ENCODE measurements at places on chromosomes 11 and 22. TPM values are rescaled to one million over a fixed set of nuclear protein-coding genes. Genes with fewer than 3 reads are reported as not detected.

DNA sequence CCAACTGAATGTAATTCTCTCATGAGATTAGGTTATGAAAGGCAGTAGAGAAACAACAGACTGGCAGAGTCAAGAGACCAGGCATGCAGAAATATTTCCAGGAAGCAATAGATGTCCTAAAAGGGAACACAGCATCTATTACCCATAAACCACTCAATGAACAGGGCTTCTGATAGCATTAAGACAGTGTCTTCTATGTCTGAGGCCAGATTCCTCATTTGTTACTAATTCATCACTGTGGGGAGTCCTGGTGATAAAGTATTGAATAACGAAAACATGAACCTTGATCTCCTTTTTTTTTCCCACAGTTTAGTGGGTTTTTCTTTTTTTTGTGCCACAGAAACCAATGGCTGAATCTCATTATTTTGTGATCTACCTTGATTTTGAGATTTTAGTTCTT is 339.0 kb downstream of the METTL15 start:
- no peak for DNase-seq
- H3K4me3 ChIP-seq = no peak overlapping the region
- H3K36me3 ChIP-seq = no peaks in the 10 kb centered on the region
- no peak overlapping the region for H3K27ac ChIP-seq

Gene UNC93B1
- total RNA-seq = 72.9 TPM

Gene APOL1
- 0.30 TPM for total RNA-seq

DNA sequence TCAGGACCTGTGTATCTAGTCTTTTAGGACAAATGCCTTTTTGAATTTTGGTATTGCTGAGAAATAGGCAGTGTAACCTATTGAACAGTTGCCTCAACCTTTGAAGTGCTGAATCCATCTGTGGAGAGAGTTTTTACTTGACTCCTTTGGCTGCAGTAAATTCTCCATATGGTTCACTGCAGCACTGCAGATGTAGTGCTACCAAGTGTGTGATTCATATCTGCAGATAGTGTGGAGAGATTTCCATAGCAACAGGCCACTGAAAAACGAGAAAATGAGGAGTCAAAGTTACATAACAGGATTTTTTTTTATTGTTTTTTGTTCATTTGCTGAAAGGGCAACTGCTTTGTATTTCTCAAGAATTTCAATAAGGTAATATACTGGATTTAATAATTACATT is 356.1 kb downstream of the RAB38 start:
- no peak overlapping the region for H3K4me3 ChIP-seq
- no peaks in the 10 kb centered on the region for H3K36me3 ChIP-seq
- no peaks in the 10 kb centered on the region for H3K27me3 ChIP-seq
- H3K27ac ChIP-seq = no peak overlapping the region
- no peaks in the 10 kb centered on the region for H3K4me1 ChIP-seq

DNA sequence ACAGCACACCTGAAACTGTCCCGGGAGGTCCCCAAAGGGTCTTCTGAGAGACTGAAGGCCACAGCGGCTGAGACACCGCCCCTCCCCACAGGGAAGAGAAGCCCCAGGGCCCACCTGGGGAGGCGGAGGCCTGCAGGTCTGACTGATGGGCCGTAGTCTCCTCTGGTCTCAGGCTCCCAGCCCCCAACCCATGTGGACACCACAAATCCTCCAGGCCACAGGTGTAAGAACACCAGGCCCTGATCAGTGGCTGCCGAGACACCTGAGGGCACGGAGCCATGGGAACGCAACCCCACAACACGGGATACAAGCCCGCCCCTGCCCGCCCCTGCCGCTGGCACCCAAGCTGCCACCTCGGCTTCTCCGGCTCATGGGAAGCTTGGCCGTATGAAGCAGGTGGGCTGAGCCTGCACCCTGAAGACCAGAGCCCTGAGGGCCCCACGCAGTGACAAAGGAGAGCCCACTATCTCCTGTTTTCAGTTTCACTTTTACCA is 46.3 kb downstream of the BRD1 start:
- peaks cover 5% of the 10 kb centered on the region for H3K36me3 ChIP-seq
- no peak for DNase-seq
- no peaks in the 10 kb centered on the region for H3K27me3 ChIP-seq
- no peak overlapping the region for H3K27ac ChIP-seq

DNA sequence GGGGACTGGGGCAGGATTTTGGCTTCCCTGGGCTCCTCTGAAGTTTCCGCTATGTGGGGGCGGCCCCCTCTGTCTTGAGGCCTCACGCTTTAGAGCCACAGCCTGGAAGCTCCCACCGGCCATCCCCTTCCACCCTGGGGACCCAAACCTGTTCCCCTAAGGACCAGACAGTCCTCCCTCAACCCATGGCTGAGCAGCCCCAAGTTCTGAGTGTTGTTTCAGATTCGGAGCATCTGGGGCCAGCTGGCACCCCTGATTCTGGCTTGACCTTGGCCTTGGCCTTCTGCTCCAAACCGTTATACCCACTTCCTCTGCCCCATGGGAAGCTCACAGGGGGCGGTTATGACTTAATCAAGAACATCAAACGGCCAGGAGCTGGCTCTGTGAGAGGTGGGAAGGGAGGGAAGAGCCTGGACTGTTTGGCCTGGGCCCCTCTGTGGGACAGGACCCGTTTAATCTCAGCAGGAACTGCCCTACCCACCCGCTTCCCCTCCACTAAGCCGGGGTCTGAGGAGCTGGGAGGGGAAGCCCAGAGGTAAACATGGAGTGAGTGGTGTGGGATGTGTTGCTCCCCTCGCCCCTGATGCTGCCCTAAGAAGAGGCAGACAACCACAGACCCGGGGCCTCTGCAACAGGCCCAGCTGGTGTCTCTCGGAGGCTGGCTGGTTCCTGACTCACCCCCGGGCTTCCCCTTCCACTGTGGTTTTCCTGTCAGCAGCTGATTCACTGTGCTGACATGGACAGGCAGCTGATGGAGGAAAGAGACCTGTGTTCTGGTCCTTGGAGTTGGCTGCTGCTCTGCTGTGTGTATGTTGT is 3.4 kb downstream of the CD82 start:
- H3K27ac ChIP-seq = no peak overlapping the region
- no peak for DNase-seq

Gene SLC29A2
- 39.7 TPM for total RNA-seq

DNA sequence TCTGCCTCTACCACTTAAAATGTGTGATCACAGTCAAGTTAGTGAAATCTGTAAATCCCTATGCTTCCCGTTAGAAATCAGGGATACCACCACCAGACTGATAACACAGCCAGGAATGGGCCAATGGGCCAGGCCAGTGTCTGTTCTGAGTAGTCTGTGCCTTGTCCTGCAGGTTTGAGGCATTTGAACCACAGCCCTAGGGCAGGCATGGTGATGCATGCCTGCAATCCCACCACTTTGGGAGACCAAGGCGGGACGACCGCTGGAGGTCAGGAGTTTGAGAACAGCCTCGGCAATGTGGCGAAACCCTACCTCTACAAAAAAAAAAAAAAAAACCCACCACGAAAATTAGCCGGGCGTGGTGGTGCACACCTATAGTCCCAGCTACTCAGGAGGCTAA is 12.1 kb upstream of the AHNAK start:
- no peak for DNase-seq
- peaks cover 18% of the 10 kb centered on the region for H3K36me3 ChIP-seq
- peak overlapping the region; percentile 99 for H3K27ac ChIP-seq
- no peak overlapping the region for H3K4me3 ChIP-seq

- no peak overlapping the region for H3K4me3 ChIP-seq
- no peaks in the 10 kb centered on the region for H3K36me3 ChIP-seq
- no peaks in the 10 kb centered on the region for H3K27me3 ChIP-seq
- peak; percentile 32 for DNase-seq
- no peak overlapping the region for H3K27ac ChIP-seq
Measured at GRCh38 chr11:16935518-16936302, 78.5 kb downstream of the PLEKHA7 start.

Gene SYT12
- 4.3 TPM for total RNA-seq

- H3K4me3 ChIP-seq = no peak overlapping the region
- H3K27ac ChIP-seq = no peak overlapping the region
- DNase-seq = no peak
- H3K4me1 ChIP-seq = no peaks in the 10 kb centered on the region
Measured at GRCh38 chr11:104572279-104572678, 326.0 kb downstream of the CASP12 start.
